Ascending aorta (tissue), 2 donors: ENCODE measurements at places on chromosomes 2 and 18.

DNA sequence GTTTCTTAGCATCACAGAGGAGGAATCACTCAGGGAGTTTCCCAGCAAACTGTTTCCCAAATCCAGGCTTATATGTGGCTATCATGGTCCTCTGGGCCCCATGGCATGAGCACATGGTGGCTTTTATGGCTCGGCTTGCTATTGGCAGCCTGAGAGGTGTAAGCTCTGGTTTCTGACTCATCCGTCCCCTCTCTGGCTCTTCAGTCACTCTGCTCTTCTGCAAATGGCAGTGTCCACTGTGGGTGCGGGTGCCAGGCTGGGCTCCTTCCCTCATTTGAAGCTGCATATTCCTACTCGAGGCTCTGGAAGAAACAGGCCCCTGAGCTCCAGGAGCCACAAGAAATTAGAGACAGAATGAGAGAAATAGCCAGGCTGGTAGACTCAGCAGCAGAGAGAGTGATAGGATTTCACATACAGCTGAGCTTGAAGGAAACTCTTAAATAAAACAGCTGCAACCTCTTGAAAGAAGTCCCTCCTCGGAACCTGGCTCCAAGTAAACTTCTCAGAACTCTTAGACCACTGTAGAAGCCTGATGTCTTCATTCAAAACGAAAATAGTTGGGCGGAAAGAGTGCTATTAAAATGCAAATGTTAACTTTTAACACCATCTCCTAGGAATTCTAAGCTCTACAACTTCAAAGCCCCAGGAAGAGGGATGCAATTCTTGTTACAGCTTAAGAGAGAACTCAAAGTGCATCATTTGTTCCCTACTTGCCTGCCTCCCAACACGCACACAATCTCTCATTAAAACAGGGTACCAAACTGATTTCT is 212.6 kb upstream of the SP5 start:
- no peak for DNase-seq

GRCh38 chr2:65390134-65390533 is 42.3 kb downstream of the SPRED2 start:
- no peak for DNase-seq

DNA sequence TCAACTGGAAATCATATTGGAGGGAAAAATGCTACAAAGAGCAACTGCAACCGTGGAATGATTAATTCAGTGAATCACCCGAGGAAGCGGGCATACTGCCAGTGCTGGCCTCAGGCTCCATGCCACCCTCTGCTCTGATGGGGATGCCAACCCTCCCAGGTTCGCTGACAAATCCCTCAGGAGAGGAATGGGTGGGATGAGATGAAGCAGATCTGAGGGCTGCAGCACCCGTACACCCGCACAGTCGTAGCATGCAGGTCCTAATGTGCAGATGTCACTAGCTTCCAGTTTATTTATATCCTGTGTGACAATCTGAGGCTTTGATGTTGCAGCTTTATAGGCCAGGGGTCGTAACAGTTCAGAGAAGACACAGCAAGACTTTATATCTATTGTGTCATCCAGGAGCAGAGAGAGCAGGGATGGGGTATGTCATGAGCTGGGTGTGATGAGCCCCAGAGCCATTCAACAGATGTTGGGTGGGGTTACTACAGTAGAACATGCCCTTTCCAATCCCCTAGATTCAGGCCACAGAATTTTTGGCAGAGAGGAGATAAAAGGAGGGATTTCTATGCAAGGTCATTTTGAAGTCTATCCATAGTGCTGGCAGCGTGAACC is 44.6 kb downstream of the DPP4 start:
- no peak for DNase-seq

DNA sequence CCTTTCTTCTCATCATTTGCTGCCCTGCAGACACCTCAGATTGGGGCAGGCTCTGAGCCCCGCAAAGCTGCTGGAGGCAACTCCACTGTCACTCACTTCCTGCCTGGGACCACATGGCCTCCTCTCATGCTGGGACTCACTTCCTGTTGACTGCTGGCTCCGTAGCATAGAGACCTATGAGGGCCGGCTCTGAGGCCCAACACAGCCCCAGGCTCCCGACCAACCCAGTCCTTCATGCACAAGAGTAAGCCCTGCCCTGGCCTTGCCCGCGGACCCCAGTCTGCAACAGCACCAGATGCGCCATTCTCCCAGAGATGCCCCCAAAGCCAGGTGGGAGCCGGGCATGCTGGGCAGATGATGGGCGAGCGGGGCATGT is 55.7 kb downstream of the DNMT3A start:
- no peak for DNase-seq

DNA sequence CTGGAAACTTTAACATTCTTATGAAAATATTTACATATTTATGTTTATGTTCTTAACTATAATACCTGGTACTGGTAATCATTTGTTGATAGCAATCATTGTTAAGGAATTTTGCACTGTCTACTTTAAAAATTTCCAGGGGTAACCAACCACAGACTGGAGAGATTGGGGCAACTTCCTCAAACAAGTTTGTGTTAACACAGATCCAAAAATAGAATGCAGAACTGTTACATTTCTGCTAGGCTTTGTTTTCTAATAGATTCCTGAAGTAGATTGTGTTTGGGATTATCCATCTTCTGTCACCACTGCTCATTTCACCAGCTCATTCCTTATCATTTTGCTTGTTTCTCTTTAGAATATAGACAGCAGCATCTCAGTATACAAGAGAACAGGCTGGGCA is 23.7 kb downstream of the RNF125 start:
- no peak for DNase-seq

- DNase-seq: no peak
These were observed 431.5 kb downstream of the RNF144A start for GRCh38 chr2:7348761-7349160.

GRCh38 chr2:88606371-88607030 is 20.8 kb downstream of the EIF2AK3 start:
- DNase-seq: no peak
